Right lobe of liver (tissue), 6 donors: ENCODE measurements at places on chromosomes 2 and 18.

GRCh38 chr2:174493549-174494331 lies 6.9 kb upstream of the GPR155 start:
- no peak for DNase-seq

DNA sequence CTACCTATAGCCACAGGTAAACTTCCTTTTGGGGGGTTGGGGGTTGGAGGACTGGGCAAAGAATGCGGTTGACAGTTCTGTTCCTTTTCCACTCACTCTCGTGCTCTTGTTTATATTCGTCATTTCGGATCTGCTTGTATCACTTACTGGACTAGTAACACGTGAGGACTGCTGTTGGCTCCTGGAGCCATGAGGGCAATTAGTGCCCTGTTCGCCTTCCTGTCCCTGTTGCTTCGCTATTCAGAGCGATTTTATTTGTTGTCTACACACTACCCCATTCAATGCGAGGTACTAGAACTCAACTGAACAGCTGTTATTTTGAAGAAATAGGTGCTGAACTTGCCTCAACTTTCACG lies 1.1 kb downstream of the KCNJ3 start:
- DNase-seq = peak; percentile 28

DNA sequence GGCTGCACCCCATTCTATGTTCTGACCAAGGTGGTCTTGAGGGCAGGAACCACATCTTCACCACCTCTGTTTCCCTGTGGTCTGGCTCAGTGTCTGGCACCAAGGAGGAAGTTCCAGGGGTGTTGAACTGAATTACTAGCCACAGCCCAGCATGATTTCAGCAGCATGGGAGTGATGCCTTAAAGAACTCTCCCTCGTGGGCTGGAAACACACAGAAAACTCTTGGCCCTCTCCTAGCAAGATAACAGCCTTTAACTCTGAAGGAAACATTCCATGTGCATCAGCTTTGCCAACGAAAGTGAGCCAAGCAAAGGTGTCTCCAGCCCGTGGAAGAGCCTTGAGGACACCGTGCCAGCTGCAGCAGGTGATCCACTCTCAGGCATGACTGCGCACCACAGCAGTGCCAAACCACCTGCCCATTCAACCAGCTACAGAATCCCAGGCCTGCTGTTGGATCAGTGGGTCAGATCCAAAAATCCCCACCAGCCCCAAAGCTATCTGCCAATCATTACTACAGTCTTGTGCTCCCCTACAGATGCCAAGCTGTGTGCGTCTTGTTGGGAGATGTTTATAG lies 124.8 kb downstream of the TTC32 start:
- DNase-seq = no peak

DNA sequence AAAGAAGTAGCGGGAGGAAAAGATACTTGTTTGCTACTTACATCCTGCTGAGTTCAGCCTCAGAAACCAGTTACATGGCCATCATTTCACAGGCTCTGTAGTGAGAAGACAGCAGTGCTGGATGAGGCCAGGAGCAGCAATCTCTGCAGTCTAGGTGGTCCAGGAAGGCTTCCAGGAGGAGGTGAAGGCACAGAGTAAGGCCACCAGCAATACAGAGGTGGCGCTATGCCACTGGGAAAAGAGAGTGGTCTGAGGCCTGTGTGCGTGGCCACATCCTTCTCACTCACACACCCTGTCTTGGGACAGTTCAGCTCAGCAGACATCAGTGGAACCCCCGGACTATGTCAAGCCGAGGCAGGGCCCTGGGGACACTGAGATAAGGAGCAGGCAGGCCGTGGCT lies 162.7 kb downstream of the KLHL29 start:
- DNase-seq = no peak

DNA sequence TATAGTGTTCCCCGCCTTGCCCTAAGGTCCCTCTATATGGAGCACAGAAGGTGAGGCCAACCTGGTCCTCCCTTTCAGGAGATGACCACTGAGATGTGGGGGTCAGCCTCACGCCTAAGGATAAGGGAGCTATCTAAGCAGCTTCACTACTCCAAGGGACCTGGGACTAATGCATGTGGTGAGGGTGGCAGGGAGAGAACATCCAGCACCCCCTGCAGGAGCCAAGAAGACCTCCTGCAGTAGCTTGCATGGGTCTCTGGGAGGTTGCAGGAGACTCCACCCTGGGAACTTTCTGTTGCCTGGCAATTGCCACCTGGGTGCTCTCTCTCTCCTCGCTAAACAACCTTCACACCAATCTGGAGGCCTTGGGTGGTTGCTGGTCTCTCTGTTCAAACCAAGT lies 93.0 kb upstream of the KLHL29 start:
- no peak for DNase-seq

DNA sequence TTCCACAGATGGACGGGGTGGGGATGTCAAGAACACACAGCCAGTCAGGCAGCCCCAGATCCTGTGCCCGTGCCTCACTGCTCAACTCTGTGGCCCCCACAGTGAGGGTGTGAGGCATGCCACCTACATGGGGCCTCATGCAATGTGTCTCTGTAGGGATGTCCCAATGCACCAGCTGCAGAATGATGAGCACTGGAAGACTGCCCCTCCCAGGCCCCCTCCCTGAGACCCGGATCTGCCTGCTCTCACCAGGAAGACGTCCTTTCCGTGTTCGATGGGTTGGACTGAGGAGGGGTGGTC lies 124.2 kb downstream of the TWIST2 start:
- no peak for DNase-seq

GRCh38 chr2:19982268-19982667 lies 7.6 kb downstream of the WDR35 start:
- DNase-seq = no peak

GRCh38 chr2:181352158-181352557 lies 105.0 kb upstream of the ITGA4 start:
- no peak for DNase-seq

GRCh38 chr18:66013969-66014368 lies 263.2 kb downstream of the CDH7 start:
- no peak for DNase-seq

DNA sequence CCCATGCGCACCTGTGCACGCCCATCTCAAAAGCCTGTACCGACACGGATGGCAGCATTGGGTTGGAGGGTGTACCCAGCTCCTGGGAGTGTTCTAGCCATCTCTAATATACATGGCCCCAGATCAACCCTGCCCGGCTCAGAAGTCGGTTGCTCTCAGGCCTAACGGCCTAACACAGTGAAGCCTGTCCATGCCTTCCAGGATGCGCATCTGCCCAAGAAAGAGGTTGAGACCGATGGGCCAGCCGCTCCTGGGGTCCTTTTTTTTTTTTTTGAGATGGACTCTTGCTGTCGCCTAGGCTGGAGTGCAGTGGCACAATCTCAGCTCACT lies 32.1 kb downstream of the PDIA6 start:
- no peak for DNase-seq

DNA sequence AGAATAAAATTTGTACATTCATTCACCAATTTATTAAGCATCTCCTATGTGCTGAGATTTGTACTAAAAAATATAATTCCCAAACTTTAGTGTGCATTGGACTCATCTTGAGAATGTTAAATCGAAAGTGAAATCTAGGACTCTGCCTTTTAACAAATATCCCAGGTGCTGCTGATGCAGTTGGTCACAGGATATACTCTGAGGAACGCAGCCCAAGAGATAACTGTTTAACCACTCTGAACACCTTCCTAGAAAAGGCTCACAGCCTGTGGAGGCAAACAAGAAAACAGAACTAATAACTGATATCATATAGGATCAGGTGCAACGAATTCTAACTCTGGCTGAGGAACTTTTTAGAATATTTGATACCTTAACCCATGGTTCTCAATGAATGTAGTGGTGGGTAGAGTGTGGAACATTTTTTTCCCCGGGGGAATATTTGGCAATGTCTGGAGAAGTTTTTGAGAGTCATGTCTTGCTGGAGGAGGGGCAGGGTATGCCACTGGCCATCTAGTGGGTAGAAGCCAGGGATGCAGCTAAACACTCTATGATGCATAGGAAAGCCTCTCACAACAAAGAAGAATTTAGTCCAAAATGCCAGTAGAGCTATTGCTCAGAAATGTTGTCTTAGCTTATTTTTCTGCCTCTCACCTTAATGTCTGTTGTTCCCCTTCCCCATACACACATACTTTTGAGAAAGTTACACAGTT lies 96.5 kb downstream of the EHBP1 start:
- DNase-seq = no peak

- no peak for DNase-seq
Measured at GRCh38 chr2:142877216-142877838, at the start of gene KYNU. Gene KYNU, plus strand, starts transcription at chr2:142877664. Its CDS starts 7,704 bp downstream, at chr2:142885368.

- no peak for DNase-seq
Measured at GRCh38 chr2:235314371-235314930, 179.4 kb upstream of the AGAP1 start.
